ENCODE measurements at places on chromosomes 5 and 9. TPM values are rescaled to one million over a fixed set of nuclear protein-coding genes. Genes with fewer than 3 reads are reported as not detected.

GRCh38 chr5:173012882-173013281 is 29.3 kb downstream of the ATP6V0E1 start:
- DNase-seq = no peak

GRCh38 chr5:126004636-126005035 is 418.6 kb upstream of the GRAMD2B start:
- DNase-seq = no peak

DNA sequence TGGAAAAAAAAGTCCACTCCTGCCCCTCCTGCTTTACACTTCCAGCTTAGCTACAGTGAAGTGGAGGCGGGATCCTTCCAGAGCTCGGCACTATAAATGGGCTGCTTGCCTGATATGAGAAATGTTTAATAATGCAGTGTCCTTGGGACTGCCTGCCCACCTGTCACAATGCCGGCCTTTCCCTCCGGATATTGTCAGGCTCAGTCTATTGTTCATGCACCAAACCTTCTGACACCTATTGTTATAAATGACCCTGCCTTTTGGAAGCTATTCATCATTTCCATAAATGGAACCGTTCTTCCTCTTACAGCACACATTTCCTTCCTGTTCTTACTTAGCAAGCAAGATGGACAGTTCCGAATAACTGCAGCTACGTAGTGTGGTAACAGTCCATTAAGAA is 146.3 kb downstream of the DMAC1 start:
- DNase-seq = no peak

COL5A1 gene
- 4.9 TPM for polyA plus RNA-seq

GABRB2 gene
- polyA plus RNA-seq = not detected

NR6A1 gene
- polyA plus RNA-seq = 1.1 TPM

- no peak for DNase-seq
These were observed 17.7 kb upstream of the IL6ST start for GRCh38 chr5:56012281-56012963.

GRCh38 chr5:18702821-18703220 is 1068.6 kb downstream of the TAF11L14 start:
- no peak for DNase-seq

- no peak for DNase-seq
These were observed 244.8 kb downstream of the GLIS3 start for GRCh38 chr9:4055032-4055431.

DNA sequence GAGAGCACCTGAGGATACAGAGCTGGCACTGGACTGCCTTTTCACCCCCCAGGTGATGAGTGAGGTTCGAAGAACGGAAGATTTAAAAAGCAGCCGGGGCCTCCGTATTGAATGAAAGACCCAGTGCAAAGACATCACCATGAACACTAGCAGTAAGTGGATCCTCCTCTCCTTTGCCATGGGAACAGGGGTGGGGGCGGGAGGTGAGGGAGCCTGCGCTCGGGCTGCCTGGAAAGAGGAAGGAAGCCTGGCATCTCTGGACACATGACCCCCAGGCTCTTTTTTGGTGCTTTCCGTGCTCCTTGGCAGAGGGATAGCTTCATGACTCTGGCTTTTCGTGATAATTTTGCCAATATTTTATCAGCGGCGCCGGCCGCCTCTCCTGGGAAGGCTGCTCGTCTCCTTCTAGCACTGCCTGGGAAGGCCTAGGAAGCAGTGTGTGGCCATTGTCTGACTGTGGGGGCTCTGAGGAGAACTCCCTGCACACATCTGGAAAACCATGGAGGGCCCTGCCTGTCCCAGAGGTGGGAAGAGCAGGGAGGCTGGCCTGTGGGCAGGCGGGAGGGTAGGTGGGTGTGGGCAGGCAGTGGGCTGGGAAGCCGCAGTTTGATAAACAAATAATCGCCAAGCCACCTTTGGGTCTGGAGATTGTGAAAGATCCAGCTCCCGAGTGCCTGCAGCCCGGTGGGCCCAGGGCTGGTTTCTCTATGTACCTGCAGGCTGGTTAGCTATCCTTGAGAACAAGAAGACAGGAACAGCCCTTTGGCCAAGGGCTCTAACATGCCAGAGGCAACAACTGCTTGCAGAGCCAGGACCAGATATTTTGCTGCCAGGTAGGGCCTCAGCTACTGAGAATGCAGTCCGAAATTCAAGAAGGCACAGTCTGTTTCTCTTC is 911 bp downstream of the ABLIM3 start:
- DNase-seq = no peak

GRCh38 chr5:88929385-88929784 is 46.4 kb upstream of the MEF2C start:
- DNase-seq = no peak

NUTM2G gene
- not detected for polyA plus RNA-seq

DNA sequence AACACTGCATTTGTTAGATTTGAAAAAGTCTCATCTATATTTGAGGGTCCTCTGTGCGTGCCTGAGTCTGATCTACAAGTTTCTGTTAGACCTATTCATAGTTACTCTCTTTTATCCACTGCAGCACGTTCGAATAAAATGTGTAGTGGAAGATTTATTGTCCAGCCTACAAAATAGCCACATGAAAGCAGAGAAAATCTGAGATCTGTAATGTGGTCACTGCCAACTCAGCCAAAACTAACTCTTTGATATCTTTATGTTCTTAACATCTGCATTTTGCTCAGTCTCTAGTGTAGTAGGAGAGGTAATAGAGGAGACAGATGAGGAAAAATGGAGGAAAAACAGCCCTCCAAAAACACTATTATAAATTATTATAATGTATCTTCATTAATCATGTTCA is 354.0 kb downstream of the NPR3 start:
- DNase-seq = no peak

GRCh38 chr5:146042628-146043279 is 62.6 kb downstream of the PLAC8L1 start:
- peak; percentile 61 for DNase-seq

RASEF gene
- polyA plus RNA-seq = 0.08 TPM

DNA sequence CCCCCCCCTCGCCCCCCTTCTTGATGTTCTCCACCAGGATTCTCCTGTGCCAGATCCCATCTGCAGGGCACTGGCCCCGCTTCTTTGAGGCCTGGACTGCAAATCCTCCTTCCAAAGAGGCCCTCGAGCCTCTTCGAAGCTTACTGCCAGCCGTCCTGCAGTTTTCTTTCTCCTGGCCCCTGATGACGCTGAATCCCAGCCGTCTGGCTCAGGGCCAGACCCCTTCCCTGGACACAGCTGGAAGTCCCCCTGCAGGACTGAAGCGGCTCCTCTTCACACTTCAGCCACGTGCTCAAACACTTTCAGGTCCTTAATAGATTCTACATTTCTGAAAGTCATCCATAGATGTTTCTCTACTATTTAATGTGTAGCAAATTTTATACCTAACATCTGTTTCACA is 121.5 kb downstream of the EHMT1 start:
- DNase-seq = no peak

Measured in keratinocyte (primary cell).